Lung (tissue), 17 donors: ENCODE measurements at places on chromosomes 4 and X. TPM values are rescaled to one million over a fixed set of nuclear protein-coding genes. Genes with fewer than 3 reads are reported as not detected.
A peak's percentile ranks its signal among the peaks of the same experiment; 100 is the strongest.

GRCh38 chr4:127533028-127533700 is 99.6 kb upstream of the INTU start:
- DNase-seq = peak; percentile 93

- DNase-seq = no peak
These were observed 138.6 kb downstream of the AMELX start for GRCh38 chrX:11431786-11432185.

DNA sequence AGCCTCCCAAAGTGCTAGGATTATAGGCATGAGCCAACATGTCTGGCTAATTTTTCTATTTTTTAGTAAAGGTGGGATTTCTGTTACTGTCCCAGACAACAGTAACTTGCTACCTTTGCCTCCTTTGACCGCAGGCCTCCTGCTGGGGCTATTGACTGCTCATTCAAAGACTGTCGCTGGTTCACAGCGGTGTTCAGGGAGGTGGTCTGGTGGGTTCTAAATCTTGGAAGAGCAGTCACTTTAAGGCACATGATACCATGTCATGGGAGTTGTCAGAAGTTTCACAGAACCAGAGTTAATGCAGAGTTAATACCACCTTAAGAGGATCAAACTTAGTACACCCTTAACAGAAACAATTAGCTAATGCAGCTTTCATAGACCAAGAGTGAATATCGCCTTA is 3.8 kb downstream of the ASMT start:
- DNase-seq = no peak

DNA sequence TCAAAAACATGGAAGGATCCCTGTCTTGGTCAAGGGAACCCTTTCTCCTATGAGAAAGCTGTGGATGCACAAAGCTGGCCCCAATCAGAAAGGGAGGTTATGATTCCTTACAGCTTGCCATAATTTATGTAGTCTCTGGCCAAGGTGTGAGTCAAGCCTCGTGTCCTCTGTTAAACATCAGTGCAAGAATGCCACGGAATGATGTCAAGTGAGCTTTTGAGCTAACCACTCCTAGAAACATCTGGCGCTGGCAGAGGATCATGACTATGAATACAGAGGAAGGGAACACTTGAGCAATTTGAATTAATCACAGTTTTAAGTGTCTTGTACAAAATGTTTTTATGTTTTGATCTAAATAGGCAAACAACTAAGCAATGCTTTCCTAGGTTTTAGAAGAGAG is 51.5 kb upstream of the RAP2C start:
- DNase-seq = no peak

The ARMCX4 gene
- 4.1 TPM for polyA plus RNA-seq

GRCh38 chr4:48100256-48100655 is 33.8 kb downstream of the TXK start:
- peak; percentile 80 for DNase-seq

GRCh38 chrX:19824603-19825002 is 62.8 kb downstream of the SH3KBP1 start:
- no peak for DNase-seq

The PPBP gene
- 1.9 TPM for polyA plus RNA-seq

The GCNA gene
- polyA plus RNA-seq = 1.5 TPM

GRCh38 chr4:28654618-28655017 is 1794.0 kb downstream of the STIM2 start:
- DNase-seq = no peak

The CLCN4 gene
- polyA plus RNA-seq = 2.1 TPM

- no peak for DNase-seq
These were observed 6.0 kb downstream of the PLXNB3 start for GRCh38 chrX:153769865-153770600.

DNA sequence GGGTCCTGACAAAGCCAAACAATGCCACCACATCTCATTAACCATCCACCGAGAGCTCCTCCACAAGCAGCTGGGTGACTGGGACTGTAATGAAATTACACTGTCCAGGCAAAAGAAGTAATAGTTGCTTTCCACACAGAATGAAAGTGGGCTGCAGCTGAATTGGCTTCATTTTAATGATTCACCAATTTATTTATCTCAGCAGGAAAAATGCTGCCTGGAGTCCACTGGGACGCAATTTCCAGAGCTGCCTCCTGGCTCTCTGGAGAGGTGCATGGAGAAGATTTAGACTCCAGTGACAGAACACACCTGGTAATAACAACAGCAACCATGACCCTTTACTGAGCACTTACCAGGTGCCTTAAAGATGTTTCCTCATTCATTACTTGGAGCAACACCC is 226.7 kb downstream of the LDB2 start:
- no peak for DNase-seq

The KLKB1 gene
- polyA plus RNA-seq = 0.23 TPM

The TRIM75 gene
- polyA plus RNA-seq = not detected

DNA sequence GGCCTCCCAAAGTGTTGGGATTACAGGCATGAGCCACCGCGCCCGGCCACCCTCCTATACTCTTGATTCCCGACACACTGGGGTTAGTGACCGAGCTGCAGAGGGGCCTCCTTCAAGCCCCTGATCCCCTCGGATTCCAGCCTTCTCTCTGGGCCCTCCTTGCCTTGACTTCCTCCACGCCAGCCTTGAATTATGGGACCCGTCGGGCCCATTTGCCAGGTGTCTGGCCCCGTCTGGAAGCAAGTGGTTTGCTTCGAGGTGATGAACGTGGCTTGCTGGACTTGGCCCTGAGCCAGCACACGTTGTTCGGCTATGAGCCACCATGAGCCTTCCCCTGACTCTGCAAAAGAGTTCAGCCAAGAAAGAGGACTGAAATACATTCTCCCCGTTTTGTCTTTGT is 37.4 kb upstream of the GRPEL1 start:
- no peak for DNase-seq

The XG gene
- 0.21 TPM for polyA plus RNA-seq

The SSX7 gene
- polyA plus RNA-seq = not detected

DNA sequence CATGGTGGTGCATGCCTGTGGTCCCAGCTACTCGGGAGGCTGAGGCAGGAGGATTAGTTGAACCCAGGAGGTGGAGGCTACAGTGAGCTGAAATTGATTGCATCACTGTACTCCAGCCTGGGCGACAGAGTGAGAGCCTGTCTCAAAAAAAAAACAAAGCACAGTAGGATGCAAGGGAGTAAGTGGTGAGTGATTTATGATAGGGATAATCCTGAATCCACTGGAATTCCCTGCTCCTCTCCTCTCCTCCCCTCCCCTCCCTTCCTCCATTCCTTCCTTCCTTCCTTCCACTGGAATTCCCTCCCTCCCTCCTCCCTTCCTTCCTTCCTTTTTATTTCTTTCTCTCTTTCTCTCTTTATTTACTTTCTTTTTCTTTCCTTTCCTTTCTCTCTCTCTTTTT is 40.9 kb upstream of the NKRF start:
- no peak for DNase-seq

DNA sequence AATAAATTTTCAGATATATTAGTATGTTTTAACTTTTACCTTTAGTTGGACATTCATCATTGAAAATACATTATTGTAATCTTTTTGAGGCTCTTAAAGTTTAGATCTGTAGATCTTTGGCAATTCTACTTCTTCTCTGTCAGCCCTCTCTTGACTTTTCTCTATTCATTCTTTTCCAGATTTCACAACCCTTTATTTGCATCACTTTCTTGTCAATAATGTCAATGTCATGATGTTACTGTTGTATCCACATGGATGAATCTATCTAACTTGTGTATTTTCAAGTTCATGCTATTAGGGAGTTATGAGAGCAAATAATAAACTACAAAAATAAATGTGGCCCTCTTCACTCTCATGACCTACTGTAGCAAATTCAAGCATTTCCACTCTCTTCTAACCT is 23.0 kb upstream of the HPGD start:
- no peak for DNase-seq

DNA sequence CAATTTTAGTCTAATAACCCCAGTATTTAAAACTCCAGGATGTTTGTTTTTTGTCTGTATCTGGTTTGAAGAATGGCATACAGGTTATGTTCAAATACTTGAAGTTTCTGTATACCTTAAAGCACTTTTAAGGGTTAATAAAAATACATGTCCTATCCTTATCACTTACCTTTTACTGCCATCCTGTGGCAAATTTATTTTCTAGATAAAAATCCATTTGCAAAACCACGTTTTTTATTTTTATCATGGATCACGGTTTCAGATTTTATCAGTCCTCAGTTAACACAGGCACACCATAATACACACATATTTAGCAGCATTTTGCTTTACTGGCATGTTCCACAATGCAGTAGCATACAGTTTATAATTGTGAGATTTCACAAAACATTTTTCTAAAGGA is 113.3 kb upstream of the H2AZ1 start:
- DNase-seq = no peak
